Activated CD4-positive, CD25-positive, alpha-beta regulatory T cell (primary cell): ENCODE measurements at places on chromosomes 16 and 17.

- DNase-seq: no peak
Observed at GRCh38 chr17:50590946-50591737, 30.6 kb downstream of the CACNA1G start.

- DNase-seq: no peak
Observed at GRCh38 chr17:11618861-11619566, 20.7 kb downstream of the DNAH9 start.

DNA sequence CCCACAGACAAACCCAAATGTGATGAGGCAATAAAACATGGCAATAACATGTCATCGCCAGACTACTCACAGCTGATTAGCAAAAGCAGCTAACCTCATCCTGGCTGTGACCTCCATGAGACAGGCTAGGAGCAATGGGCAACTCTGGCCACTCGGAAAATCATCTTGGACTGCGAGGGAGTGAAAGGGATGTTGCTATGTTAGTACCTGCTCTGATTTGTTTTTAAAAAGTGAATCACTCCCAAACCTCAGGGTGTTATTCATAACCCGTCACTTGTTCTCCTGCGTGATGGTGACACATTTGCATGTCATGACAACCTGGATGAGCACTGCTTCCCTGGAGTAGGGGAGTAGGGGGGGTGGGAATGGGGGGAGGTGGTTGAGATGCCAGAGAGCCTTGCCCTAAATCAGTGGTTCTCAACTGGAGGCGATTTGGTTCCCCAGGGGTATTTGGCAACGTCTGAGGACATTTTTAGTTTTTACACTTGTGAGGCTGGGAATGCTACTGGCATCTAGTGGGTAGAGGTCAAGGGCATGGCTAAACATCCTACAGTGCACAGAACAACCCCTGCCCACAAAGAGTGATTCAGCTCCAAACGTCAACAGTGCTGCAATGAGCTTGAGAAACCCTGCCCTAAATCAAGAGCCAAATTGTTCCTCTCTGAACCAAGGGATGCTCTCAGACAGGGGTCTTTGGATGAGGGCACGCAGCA lies 241.7 kb downstream of the SOX9 start:
- no peak for DNase-seq

- DNase-seq: no peak
Observed at GRCh38 chr16:69188716-69189115, 1.8 kb downstream of the SNTB2 start.

DNA sequence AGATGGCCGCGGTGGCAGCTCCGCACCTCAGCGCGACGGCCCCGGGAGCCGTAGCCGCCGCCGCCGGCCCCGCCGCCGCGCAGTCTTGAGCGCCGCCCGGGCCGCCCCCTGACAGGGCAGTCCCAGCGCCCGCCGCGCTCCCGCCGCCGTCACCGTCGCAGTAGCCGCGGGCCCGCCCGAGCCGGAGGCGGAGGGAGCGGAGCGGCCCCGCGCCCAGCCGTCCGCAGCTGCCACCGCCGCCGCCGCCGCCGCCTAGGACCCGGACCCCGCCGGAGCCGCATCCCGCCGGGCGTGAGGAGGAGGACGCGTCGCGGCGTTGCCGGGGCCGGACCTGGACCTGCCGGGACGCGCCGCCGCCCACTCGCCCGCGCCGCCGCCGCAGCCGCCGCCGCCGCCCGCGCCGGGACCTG lies 218 bp downstream of the TNRC6C start:
- no peak for DNase-seq

GRCh38 chr17:77862890-77863813 lies 95.4 kb upstream of the TNRC6C start:
- DNase-seq: no peak

DNA sequence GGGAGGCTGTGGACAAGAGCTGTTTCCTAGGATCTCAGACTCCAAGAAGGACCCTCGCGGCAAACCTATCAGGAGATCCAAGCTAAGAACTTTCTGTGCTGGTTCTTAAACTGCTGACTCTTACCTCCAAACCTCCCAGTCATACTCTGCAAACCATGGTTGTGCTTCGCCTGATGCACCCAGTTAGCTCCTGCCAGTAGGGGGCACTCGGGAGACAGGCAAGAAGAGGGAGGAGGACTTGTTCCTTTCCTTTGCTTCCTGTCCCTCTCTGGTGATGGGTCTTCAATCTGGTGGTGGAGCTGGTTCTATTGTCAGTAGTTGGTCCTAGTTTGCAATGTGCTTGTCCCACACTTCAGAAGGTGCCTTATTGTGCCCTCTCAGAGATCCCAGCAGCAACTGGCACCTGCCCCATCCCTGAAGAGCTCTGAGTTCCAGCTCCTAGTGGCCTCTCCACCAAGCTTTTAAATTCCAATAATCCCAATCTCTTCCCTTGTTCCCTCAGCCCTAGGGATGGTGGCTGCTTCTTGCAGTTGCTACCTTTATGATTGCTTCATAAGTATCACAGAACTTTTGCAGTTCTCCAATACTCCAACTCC lies 113.5 kb upstream of the RPL38 start:
- DNase-seq: no peak

DNA sequence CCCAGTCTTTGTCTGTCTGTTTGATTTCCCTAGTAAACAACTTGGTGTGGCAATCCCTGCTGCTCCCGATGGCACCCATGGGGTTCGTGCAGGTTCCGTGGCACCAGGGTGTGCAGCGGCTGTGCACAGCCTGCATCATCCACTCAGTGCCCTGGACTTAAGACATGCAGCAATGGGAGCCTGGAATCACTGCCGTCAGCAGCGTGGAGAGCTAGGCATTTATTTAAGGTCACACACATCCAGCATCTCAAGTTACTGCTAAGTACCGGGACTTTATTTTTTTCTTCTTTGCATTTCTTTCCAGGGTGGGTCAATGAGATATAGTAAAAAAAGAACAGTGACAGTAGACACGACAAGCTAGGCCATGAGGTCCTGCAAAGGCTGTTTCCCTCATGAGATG lies 2.8 kb downstream of the DHRS7C start:
- no peak for DNase-seq

GRCh38 chr17:58344791-58345157 lies 7.2 kb downstream of the SUPT4H1 start:
- DNase-seq: peak; percentile 35
